NCI-H1417 (cell line): ENCODE measurements at places on chromosomes 11 and 22.
A peak's percentile ranks its signal among the peaks of the same experiment; 100 is the strongest.

GRCh38 chr11:86761978-86762377, 38.4 kb upstream of the PRSS23 start:
- DNase-seq: no peak

DNA sequence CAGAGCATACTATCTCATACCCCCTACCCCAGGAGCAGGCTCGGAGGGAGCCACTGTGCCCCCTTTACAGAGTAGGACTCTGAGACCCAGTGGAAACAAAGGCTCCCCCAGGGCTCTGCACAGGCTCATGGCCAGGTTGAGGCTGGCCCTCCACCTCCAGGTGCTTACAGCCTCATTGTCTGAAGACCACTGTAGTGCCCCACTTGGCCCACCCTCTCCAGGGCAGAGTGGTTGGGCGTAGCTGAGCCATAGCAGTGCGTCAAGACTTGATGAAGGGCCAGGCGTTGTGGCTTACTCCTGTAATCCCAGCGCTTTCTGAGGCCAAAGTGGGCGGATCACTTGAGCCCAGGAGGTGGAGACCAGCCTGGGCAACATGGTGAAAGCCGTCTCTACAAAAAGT, 1.7 kb downstream of the ANKRD13D start:
- no peak for DNase-seq

DNA sequence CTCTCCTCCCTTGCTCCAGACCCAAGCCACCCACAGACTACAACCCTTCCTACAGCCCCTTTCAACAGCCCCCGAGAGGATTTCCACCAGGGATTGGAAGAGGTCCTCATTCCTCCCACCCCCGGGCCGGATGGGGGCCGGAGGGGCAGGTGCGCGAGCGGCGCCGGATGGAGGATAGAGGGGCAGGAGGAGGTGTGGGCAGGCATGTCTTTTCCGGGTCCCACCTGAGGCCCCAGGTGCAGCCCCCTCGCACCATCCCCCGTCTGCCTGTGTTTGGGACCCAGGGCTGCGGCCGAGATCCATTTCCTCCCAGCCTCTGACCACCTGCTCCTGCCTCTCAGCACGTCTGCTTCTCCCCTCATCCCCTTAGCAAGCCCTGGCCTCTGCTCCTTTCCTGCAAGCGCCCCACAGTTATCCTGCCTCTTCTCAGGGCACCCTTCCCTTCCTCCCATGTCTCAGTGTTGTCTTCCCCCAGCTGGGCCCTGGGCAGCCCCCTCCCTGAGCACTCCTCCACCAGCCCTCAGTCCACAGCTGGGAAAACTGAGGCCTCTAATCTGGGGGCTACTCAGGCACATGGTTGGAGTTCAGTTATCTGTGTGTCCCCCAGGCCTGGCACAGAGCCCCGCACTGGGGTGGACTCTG, 19.3 kb upstream of the CBX7 start:
- no peak for DNase-seq

GRCh38 chr11:7016011-7016410, 4.1 kb downstream of the ZNF214 start:
- DNase-seq: no peak

DNA sequence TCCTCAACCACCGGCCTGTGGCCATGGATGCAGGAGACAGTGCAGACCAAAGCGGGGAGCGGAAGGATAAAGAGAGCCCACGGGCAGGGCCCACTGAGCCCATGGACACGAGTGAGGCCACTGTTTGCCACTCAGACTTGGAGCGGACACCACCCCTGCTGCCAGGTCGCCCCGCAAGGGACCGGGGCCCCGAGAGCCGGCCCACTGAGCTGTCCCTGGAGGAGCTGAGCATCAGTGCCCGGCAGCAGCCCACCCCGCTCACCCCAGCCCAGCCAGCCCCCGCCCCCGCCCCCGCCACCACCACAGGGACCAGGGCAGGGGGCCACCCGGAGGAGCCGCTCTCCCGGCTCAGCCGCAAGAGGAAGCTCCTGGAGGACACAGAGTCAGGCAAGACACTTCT, 14.5 kb upstream of the SUSD2 start:
- no peak for DNase-seq

DNA sequence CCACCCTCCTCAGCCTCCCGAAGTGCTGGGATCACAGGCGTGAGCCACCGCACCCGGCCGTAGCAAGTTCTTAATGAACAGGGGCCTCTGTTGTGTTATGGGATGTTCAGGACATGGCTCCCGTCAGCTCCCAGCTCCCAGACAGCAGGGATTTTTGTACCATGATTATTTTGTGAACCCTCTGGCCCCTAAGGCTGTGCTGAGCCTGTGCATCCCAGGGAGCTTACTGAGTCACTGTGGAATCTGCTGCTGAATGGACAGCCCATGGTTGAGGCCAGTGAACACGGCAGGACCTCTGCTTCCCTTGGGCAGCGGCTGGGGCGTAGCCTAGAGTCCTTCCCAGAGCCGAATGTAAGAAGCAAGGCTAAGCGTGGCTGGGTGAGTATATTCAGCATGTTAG, 245.2 kb downstream of the NTM start:
- no peak for DNase-seq

- DNase-seq: peak; percentile 35
Measured at GRCh38 chr11:130070109-130070845, 583 bp downstream of the APLP2 start.

- DNase-seq: no peak
Measured at GRCh38 chr22:27641049-27641795, 160.3 kb downstream of the MN1 start.

DNA sequence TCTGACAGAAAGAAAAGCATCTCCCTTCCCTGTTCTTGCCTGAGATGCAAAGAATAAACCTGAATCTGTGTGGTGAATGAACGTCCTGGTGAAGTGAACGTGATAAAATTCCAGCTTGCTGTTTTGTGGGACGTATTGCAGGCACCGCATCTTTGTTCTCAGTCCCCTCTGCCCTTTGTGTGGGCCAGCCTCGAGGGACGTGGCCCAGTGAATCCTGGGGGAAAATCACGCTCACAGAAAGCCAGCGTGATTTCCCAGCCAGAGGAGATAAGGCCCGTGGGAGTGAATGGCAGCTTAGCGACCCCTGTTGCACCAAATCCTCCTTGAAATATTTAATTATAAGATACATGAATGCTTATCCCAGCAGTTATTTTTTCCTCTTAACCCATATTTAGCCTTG, 129.1 kb downstream of the COMMD9 start:
- DNase-seq: no peak

GRCh38 chr11:61697764-61698163, 17.6 kb downstream of the DAGLA start:
- no peak for DNase-seq

GRCh38 chr11:88495836-88496235, 158.3 kb upstream of the CTSC start:
- no peak for DNase-seq
